ENCODE measurements at places on chromosomes 2 and 18.

DNA sequence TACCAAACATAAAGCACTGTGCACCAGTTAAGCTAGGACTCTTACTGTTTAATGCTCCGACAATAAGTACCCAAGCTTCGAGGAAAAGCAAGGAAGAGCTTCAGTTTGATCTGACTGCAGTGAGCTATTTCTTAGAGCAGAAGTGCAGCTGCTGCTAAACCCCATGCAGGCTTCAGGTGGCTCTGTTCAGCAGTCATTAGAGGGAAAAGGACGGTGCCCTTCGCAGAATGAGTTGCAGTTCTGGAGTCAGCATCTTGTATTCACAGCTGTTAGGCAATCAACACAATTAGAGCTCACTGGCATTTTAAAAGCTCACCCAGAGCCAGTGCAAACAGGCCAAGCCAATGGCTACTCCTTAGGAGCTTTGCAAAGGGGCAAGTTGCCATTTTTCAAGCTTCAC is 1.5 kb upstream of the CERKL start:
- DNase-seq = no peak

GRCh38 chr2:142989273-142990204 is 112.1 kb downstream of the KYNU start:
- DNase-seq = peak; percentile 48

DNA sequence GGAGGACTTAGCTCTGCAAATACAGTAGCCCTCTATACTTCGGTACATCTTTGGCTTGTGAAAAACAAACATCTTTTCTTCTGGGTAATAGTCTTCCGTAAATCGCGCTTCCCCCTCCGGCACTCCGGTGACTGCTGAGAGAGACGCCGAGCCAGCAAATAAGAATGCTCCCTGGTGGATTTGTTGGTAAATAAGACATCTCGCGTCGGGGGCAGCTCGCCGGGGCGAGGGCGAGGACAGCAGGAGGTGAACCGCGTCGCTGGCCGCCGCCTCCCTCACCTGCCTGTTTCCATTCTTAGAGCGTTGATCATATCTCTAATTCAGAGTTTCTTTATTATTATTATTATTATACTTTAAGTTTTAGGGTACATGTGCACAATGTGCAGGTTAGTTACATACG is 117.6 kb downstream of the PMAIP1 start:
- DNase-seq = no peak

DNA sequence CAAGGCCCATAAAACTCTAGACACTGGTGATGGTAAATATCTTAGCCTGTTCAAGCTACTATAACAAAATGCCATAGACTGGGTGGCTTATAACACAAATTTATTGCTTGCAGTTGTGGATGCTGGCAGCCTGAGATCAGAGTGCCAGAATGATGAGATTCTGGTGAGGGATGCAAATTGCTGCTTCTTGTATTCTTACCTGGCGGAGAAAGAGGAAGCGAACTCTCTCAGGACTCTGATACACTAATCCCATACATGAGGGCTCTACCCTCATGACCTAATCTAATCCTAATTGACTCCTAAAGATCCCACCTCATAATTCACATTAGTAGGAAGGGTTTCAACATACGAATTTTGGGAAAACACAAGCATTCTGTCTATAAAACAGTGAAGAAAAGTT is 4.6 kb upstream of the IER3IP1 start:
- DNase-seq = no peak

- peak; percentile 76 for DNase-seq
Observed at GRCh38 chr2:84881581-84882413, 913 bp upstream of the TRABD2A start.

GRCh38 chr2:21627938-21628337 is 504.2 kb downstream of the TDRD15 start:
- no peak for DNase-seq

DNA sequence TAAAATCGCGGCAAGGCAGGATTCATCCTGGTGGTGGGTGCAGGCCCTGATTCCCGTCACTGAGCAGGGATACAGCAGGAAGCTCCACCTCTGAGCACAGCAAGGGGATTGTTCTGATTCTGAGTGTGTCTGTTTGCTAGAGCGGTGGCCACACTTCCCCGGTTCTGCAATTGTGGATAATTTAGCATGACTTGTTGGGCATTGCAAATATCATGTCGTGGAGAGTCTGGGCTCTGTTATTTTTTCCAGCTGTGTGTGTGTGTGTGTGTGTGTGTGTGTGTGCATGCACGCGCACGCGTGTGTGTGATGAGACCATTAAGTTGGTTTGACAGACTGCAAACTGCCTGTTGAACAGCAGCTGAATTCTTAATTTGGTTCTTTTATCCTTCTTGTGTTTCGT is 4.1 kb upstream of the TMEM18 start:
- DNase-seq = no peak

GRCh38 chr2:20629581-20630171 is 21.2 kb downstream of the HS1BP3 start:
- DNase-seq = no peak

- no peak for DNase-seq
Observed at GRCh38 chr2:43027097-43027873, 199.1 kb downstream of the ZFP36L2 start.

GRCh38 chr2:198102856-198103255 is 298.5 kb downstream of the PLCL1 start:
- DNase-seq = no peak

DNA sequence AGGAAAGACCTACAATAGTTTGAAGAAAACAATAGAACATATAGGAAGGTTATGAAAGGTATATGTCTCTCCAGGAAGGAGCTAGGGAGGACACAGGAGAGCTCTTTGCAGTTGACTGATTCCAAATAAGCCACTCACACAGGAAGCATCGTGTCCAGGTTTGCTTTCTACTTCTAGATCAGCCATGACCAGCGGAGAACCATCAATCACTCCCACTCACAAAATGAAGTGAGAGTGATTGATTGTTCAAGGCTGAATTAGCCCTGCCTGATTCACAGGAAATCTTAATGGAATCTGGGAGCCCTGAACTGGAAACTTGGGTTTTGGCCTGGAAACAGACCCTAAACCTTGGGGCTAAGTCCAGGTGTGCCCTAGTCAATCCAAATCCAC is 1292.2 kb upstream of the ZEB2 start:
- DNase-seq = no peak

DNA sequence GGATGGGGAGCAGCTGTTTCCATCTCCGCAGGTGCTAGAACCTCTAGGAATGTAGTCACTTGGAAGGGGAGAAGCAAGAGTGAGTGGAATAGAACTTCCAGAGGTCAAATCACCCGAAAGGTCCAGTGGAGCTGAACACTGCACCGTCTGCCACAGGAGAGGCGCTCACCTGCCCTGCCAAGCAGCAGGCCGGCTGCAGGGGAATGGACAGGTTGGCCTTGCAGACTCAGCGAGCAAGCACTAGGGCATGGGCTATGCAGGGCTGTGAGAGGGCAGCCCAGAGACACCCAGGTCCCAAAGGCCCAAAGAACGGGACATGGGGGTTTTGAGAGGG is 214.2 kb downstream of the TNS1 start:
- DNase-seq = no peak

DNA sequence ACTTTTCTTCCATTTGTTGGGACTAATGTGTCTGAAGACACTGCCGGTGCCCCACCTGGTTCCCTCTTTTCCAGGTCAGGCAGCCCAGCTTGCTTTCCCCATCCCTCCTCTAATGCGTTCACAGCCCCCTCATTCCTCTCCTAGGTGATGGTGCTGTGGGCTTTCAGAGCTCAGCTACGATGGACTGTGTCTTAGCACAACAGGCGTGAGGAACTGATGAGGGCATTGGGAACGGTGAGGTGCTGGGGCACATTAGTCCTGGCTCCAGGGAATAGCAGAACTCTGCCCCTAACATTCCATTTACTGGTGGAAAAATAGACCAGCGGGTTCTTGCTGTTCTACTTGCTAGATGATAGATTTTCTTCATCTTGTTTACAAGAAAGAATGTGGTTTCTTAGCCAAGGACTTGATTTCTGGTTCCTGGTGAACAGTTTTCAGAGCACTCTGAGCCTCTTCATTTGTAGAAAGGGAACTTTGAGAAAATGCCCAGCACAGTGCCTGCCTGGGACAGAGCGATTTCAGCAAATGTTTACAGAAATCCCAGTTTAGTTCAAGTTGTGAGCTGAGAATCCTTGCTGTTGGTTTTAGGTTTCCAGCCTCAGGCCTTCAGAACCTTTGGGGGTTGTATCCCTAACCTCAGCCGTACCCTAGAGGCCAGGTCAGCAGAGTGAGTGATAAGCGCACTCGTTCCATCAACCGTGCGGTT is 42.5 kb downstream of the LDLRAD4 start:
- DNase-seq = no peak

- DNase-seq = no peak
Observed at GRCh38 chr18:57906852-57907251, 103.7 kb upstream of the ATP8B1 start.

- no peak for DNase-seq
Observed at GRCh38 chr2:199581935-199582360, 124.2 kb upstream of the SATB2 start.

DNA sequence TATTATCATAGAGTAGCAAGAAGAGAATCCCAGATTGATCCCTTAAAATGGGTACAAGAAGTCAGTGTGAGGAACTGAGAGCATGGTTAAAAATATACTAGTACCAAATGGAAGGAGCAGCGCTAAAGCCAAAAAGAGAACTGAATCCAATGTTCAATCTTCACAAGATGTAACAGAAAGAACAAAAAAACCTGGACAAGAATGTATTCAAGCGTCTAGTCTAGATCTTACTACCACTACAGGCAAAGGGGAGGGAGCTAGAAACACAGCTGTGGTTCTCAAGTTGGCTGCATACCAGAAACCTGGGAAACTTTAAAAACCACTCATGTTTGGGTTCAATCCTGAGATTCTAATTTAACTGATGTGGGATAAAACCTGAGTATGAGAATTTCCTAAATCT is 57.5 kb downstream of the PIAS2 start:
- DNase-seq = no peak

GRCh38 chr2:142868229-142868762 is 9.2 kb upstream of the KYNU start:
- no peak for DNase-seq

GRCh38 chr2:161116509-161116908 is 43.7 kb upstream of the TANK start:
- no peak for DNase-seq

GRCh38 chr2:101832114-101832513 is 134.6 kb downstream of the MAP4K4 start:
- no peak for DNase-seq

GRCh38 chr2:235087832-235088495 is 136.1 kb downstream of the SH3BP4 start:
- no peak for DNase-seq

- DNase-seq = peak; percentile 40
Observed at GRCh38 chr2:186328838-186329237, 157.2 kb upstream of the ZC3H15 start.

- no peak for DNase-seq
Observed at GRCh38 chr2:72915907-72916742, 1.2 kb upstream of the EMX1 start.

- DNase-seq = no peak
Observed at GRCh38 chr2:196528486-196529223, 110.9 kb upstream of the CCDC150 start.

GRCh38 chr18:64974391-64975125 is 776.3 kb upstream of the CDH7 start:
- DNase-seq = no peak

- DNase-seq = no peak
Observed at GRCh38 chr2:56077359-56077915, 106.4 kb upstream of the CCDC85A start.

Data from fibroblast of the conjunctiva (primary cell).